ENCODE measurements at places on chromosomes 16 and 17.

GRCh38 chr17:49664706-49665211 lies 13.1 kb downstream of the SPOP start:
- no peak for DNase-seq

- no peak for DNase-seq
Measured at GRCh38 chr17:17774009-17774881, 62.5 kb downstream of the SREBF1 start.

- no peak for DNase-seq
Measured at GRCh38 chr17:12739500-12739899, 49.8 kb upstream of the ARHGAP44 start.

- DNase-seq, result no peak
Measured at GRCh38 chr16:23930791-23931190, 95.0 kb downstream of the PRKCB start.

- DNase-seq, result peak; percentile 77
Measured at GRCh38 chr17:40561871-40562611, 3.2 kb downstream of the CCR7 start.

GRCh38 chr16:13864689-13865088 lies 55.3 kb upstream of the ERCC4 start:
- DNase-seq, result no peak

DNA sequence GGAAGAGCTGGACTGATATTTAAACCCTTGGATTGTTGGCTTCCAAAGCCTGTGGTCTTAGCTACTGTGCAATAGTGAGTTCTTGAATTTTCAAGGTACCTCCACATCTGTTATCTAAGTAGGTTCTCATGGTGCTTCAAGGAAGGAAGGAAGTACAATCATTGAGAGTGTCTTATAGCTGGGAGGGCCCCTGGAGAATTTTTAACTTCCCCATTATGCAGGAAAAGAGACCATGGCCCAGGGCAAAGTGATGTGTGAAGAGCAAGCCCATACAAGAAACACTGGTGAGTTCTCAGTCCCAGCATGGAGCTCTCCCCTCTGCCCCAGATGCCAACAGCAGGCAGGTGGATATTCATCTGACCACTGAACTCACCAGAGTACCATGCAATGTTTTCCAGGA lies 169.0 kb upstream of the IRX6 start:
- DNase-seq, result no peak

- peak; percentile 63 for DNase-seq
Measured at GRCh38 chr17:49223517-49224197, 6.9 kb downstream of the PHOSPHO1 start.

DNA sequence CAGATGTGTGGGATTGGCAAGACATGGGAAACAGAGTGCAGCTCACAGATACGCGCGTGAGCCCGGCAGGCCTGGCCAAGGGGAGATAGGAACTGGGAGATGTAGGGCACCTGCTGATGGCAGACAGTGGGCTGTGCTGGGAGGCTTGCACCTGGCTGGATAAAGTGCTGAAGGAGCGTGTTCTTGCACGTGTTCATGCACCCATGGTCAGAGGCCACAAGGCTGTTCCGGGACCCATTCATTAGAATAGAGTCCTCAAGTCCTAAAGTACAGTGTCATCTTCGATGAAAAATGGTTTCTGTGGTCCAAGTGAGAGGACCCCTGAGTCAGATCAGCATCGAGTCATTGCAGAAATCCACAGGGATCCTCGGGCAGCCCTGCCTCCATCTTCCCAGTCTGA lies 236.4 kb downstream of the CCDC182 start:
- no peak for DNase-seq

GRCh38 chr16:79062821-79063220 lies 537.7 kb downstream of the MAF start:
- no peak for DNase-seq

DNA sequence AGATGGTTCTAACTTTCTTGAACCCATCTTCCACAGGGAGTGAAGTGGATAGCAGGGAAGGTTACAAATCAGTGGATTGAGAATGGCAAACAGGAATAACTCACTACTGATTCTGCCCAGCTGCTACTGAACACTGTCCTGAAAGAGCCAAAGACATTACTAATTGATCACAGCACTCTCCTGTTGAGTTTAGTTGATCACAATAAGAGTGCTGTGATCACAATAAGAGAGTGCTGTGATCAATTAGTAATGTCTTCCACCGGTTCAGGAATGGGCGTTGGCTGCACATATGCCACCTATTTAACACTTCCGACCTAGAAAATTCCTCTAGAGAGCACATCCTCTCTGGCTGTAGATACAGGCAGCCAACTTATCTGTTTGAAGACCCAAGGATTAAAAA lies 11.4 kb downstream of the CFAP97D1 start:
- DNase-seq, result no peak

DNA sequence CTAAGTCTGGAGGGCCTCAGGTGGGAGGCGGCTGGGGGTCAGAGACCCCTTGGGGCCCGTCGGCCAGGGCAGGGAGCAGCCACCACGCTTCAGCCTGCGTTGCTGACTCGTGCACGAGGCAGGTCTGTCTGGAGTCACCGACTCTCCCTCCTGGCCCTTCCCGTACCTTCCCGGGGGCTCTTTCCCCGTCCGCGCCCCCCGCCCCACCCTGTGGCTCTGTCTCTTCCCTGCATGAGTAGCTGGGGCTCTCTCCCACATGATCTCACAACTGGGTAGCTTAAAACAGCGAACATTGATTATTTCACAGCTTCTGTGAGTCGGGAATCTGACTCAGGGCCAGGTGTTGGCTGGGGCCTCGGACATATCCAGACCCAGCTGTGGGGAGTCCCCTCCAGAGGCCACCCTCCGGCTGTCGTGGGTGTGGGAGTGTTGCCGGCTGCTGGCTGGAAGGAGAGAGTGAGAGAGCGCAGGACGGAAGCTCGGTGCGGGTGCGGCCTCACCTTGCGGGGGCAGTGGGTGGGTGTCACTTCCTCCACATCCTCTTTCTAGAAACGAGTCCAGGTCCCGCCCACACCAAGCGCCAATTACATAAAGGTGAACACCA lies 17.3 kb downstream of the BAHCC1 start:
- peak; percentile 49 for DNase-seq

DNA sequence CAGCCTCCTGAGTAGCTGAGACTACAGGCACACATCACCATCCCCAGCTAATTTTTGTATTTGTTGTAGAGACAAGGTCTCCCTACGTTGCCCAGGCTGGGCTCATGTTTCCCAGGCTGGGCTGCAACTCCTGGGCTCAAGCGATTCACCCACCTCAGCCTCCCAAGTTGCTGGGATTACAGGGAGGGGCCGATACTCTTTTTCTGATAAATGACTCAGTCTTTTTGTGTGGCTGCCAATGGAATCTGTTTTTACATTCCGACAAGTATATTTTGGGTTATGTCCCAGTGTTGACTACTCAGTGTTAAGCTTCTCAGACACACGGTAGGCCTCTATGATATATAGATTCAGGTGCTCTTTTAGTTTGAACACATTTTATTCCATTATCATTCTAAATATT lies 58.1 kb downstream of the SLFN11 start:
- DNase-seq, result no peak

GRCh38 chr17:40499551-40500189 lies 1.8 kb downstream of the TNS4 start:
- DNase-seq, result no peak

GRCh38 chr17:39225959-39226683 lies 376 bp upstream of the STAC2 start:
- DNase-seq, result no peak

GRCh38 chr17:1629504-1630310 lies 1.1 kb upstream of the SLC43A2 start:
- DNase-seq, result peak; percentile 78

Measured in activated CD4-positive, alpha-beta T cell treated with anti-CD3 and anti-CD28 coated beads, Interleukin-2, amount 10 ng/mL, durations not matched to agents 7 days and 5 days (primary cell).